Epithelial cell of proximal tubule (primary cell): ENCODE measurements at places on chromosomes 7 and 10. TPM values are rescaled to one million over a fixed set of nuclear protein-coding genes. Genes with fewer than 3 reads are reported as not detected.

NET1 gene
- total RNA-seq: 82.3 and 122 TPM in 2 replicates

DENND11 gene
- 9.7 and 12.2 TPM in 2 replicates for total RNA-seq

HTR5A gene
- total RNA-seq: not detected in 2 replicates

C7orf33 gene
- total RNA-seq: not detected in 2 replicates

SH2B2 gene
- total RNA-seq: 3.8 and 13.6 TPM in 2 replicates

GIMAP6 gene
- total RNA-seq: not detected in 2 replicates

FAM13C gene
- not detected in 2 replicates for total RNA-seq

MASTL gene
- total RNA-seq: 28.9 and 34.5 TPM in 2 replicates

MBL2 gene
- not detected in 2 replicates for total RNA-seq

WNT8B gene
- total RNA-seq: not detected in 2 replicates

GNAI1 gene
- 30.0 and 33.6 TPM in 2 replicates for total RNA-seq

SPDYE6 gene
- total RNA-seq: not detected in 2 replicates

CHST15 gene
- total RNA-seq: 9.2 and 20.6 TPM in 2 replicates

OR9A2 gene
- total RNA-seq: 0.17 TPM in 1 of 2 replicates, not detected in the other

MCU gene
- total RNA-seq: 27.2 and 32.7 TPM in 2 replicates

SLC16A12 gene
- 1.2 and 3.7 TPM in 2 replicates for total RNA-seq

BHLHA15 gene
- 1.8 and 2.7 TPM in 2 replicates for total RNA-seq

PRXL2A gene
- total RNA-seq: 50.5 and 52.0 TPM in 2 replicates

UPK3B gene
- total RNA-seq: not detected in 2 replicates

NUTM2A gene
- 0.65 and 0.69 TPM in 2 replicates for total RNA-seq

KCNH2 gene
- 1.9 TPM in 2 replicates for total RNA-seq

PLAC9 gene
- not detected in 2 replicates for total RNA-seq

KLLN gene
- total RNA-seq: 0.06 and 0.36 TPM in 2 replicates

C1GALT1 gene
- total RNA-seq: 34.9 and 39.4 TPM in 2 replicates

PLXNA4 gene
- total RNA-seq: not detected in 2 replicates

UNCX gene
- total RNA-seq: 0.65 and 1.7 TPM in 2 replicates

SFTPA1 gene
- not detected in 2 replicates for total RNA-seq

PPP1R9A gene
- total RNA-seq: 11.7 and 14.1 TPM in 2 replicates

GRM8 gene
- total RNA-seq: not detected in 2 replicates

SLC18A3 gene
- total RNA-seq: not detected in 2 replicates
